Large intestine (tissue), 12 donors: ENCODE measurements at places on chromosomes 12 and 14. TPM values are rescaled to one million over a fixed set of nuclear protein-coding genes. Genes with fewer than 3 reads are reported as not detected.

Gene KERA
- polyA plus RNA-seq: 0.22 TPM

Gene ACSM4
- polyA plus RNA-seq: 0.04 TPM

Gene KIF21A
- 35.5 TPM for polyA plus RNA-seq

Gene B3GNT4
- 1.8 TPM for polyA plus RNA-seq

Gene IGF1
- polyA plus RNA-seq: 5.4 TPM

Gene KLHDC1
- 4.9 TPM for polyA plus RNA-seq

Gene NEDD1
- 15.4 TPM for polyA plus RNA-seq

Gene ZC2HC1C
- polyA plus RNA-seq: 4.5 TPM

Gene FBLN5
- polyA plus RNA-seq: 63.2 TPM

Gene SLC39A5
- polyA plus RNA-seq: 524 TPM

Gene POTEM
- not detected for polyA plus RNA-seq

Gene SELPLG
- 5.6 TPM for polyA plus RNA-seq

Gene CCDC85C
- 28.5 TPM for polyA plus RNA-seq

Gene TTC7B
- polyA plus RNA-seq: 12.2 TPM

Gene KRT77
- 0.42 TPM for polyA plus RNA-seq

Gene FGD6
- polyA plus RNA-seq: 12.3 TPM

Gene CLEC1B
- polyA plus RNA-seq: 0.19 TPM
